ENCODE measurements at places on chromosomes 16 and 17.
A peak's percentile ranks its signal among the peaks of the same experiment; 100 is the strongest.

GRCh38 chr16:31050280-31051030 lies 17.1 kb downstream of the STX4 start:
- no peak for DNase-seq

DNA sequence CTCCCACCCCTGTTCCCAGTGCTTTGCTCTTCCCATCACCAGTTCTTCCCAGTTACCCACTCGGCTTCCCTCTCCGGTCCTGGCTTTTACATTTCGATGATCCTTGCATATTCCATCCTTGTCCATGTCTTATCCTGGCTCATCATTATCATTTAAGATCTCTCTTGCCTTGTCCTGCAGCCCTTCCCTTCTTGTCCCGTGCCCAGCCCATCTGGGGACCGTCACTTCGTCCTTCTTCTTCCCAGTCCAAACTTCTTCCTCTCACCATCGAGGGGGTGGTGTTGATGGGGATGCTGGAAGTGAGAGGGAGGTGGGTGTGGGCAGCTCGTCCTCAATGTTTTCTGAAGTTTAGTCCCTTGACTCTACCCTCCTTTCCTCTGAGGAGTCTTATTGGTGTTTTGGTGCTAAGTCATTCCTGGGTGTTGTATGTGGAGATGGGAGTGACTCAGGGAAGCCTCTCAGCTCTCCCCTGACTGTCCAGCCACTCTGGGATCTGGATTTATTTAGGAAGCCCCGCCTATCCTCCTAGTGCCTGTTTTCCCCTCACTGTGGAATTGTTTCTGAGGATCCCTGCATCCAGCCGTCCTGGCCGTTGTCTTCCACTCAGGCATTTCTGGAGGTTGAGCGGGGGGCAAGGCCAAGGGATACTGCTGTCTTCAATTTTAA lies 975 bp downstream of the SNX29 start:
- peak; percentile 46 for DNase-seq

DNA sequence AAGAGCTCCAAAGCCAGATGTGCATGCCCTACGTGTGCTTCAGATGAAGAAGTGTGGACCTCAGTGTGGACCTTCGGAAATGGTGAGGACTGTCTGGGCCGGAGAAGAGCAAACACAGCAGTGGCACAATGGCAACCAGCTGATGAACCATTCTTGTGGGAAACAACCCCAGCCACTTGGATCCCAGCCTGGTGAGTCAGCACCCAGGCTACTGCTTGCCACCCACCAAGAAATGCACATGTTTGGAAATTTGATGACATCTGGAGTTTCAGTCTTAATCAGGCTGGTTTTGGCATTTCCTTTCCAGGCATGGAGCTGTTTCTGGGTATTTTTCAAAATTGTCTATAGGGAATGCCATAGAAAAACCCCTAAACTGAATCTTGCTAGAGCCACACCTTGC lies 42.7 kb downstream of the DYNLRB2 start:
- no peak for DNase-seq

DNA sequence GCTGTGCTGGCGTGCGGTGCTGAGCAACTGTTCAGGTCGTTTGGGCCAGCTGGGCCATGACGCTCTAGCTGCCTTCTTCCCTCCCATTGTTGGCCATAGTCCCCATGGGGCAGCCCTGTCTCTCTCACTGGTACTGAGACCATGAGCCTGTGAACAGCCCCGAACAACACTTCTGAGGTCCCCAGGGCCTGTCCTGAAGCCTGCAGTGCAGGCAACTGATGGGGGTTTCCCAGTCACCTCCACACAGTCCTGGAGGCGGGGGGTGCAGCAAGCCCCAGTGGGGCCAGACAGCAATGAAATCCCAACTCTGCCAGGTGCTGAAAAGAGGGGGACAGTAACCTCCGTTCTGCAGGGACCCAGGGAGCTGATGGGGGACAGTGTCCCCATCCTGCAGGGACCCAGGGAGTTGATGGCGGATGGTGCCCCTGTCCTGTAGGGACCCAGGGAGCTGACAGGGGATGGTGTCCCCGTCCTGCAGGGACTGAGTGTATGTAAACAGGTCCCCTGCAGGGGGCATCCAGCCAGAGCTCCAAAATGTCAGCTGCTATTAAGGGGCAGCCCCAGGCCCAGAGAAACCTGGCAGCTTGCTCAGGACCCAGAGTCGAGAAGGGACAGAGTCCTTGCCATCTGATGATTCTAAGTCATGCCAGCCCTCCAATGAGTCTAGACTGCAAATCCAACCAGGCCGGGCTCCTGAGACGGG lies 30.4 kb downstream of the ENGASE start:
- no peak for DNase-seq

DNA sequence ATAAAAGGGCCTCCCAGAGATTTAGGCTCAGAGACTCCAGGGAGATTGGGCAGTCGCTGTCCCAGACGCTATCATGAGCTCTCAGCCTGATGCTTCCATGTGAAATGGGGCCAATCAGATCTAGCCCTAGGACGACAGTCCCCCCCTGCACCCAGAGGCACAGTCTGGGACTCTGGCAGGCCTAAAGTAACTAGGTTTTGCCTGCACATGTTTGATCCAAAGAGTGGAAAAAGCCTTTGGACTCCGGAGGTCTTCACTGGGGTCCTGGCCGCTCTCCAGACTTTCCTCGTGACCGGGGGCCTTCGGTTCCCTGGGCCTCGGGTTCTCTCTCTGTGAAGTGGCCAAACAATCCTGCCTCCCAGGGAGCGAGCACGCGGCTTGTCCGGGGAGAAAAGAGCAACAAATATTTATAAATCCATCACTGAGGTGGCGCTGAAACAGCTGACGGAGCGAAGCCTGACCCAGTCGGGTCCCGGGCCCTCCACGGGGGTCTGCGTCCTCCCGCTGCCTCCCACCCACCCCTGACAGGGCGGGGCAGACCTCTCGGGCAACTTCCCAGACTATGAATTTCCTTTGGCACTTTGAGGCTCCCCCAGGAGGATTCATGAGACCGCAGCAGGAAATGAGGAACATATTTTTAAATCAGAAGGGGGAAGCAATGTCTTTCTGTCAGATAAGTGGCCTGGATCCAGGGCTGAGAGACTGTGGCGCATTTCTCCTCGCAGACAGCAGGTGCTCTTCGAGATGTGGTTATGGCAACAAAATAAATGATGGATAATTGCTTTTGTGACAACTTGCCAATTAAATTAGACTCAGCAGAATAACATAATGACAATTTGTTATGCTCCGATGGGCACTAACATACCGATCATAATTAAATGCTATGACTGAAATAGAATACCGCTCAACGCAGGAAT lies 38.9 kb downstream of the MRPS23 start:
- peak; percentile 49 for DNase-seq

- no peak for DNase-seq
These were observed 1.6 kb downstream of the HIC1 start for GRCh38 chr17:2056206-2057174.

DNA sequence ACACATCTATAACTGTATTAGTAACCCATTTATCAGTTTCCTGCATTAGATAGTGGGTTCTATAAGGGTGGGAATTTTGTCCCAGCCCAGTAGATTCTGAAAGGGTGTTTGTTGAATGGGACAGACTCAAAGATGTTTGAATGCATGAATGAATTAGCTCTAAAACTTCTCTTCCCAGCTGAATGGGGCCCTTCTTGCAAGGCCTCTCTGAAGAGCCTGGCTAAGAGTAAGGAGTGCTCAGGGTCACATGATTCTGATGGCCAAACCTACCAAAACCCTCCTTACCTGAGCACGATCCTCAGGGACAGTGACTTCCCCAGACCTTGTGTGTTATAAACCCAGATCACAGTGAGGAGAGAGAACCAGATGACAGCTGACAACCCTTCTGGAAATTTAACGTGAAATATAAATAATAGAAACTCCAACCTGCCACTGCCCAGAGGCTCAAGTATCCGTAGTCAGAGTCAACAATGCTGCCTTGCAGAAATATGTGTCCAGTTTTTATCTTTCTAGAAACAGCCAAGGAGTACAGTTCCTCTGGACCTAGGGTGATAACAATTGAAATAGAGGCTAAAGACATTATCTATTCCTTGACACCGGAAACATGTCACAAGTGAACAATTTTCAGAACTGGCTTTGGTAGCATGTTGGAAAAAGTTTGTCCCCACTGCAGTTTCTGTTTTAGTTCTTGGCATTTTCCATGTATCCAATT lies 268.9 kb upstream of the MAF start:
- DNase-seq = no peak

- no peak for DNase-seq
These were observed 5.3 kb downstream of the NTHL1 start for GRCh38 chr16:2042171-2042985.

- DNase-seq = peak; percentile 39
These were observed 106.8 kb downstream of the METRNL start for GRCh38 chr17:83186226-83186625.

- no peak for DNase-seq
These were observed 46.5 kb upstream of the GSE1 start for GRCh38 chr16:85566561-85567100.

DNA sequence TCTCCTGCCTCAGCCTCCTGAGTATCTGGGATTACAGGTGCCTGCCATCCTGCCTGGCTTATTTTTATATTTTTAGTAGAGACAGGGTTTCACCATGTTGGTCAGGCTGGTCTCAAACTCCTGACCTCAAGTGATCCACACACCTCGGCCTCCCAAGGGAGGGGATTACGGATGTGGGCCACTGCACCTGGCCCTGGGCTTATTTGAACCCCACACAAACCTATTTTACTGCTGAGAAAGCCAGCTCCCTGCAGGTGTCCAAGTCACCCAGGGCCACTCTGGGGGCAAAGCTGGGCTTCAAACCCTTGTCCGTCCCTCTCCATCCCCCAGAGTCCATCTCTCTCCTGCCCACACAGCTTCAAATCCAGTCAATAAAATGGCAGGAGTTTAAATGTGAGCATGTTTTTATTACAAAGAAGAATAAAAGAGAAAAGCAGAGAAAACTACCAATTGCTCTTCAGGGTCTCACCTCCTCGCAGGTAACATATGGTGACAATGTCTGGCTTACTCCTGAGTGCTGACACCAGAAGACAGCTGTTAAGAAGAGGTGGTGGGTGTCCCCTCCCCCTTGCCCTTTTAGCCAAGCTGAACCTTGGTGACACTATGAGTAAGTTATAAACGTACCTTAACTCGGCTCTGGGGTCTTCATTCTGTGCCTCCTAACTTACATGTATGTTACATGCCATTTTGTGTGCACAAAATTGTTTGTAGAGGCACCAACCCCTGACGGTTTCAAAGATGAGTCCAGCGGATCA lies 45.4 kb downstream of the LAT start:
- DNase-seq = no peak

DNA sequence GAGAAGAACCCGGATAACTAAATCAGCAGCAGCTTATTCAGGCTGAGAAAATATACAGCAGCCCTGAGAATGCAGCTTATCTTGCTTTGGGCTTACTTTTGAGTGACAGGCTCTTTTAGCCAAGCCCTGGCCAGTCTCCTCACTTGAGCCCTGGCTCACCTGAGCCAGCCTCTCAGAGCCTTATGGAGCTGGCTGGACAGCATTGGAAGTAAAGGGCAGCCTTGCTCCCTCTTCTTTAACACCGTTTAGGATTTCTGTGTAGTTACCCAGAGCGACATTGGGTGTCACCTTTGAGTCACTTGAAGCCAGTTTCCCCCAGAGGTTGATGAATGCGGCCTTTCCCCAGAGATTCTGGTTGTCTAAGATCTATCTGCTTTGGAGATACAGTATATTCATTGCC lies 7.7 kb upstream of the NPIPB2 start:
- DNase-seq = peak; percentile 14

- no peak for DNase-seq
These were observed 28.5 kb downstream of the TTYH2 start for GRCh38 chr17:74241847-74242246.

DNA sequence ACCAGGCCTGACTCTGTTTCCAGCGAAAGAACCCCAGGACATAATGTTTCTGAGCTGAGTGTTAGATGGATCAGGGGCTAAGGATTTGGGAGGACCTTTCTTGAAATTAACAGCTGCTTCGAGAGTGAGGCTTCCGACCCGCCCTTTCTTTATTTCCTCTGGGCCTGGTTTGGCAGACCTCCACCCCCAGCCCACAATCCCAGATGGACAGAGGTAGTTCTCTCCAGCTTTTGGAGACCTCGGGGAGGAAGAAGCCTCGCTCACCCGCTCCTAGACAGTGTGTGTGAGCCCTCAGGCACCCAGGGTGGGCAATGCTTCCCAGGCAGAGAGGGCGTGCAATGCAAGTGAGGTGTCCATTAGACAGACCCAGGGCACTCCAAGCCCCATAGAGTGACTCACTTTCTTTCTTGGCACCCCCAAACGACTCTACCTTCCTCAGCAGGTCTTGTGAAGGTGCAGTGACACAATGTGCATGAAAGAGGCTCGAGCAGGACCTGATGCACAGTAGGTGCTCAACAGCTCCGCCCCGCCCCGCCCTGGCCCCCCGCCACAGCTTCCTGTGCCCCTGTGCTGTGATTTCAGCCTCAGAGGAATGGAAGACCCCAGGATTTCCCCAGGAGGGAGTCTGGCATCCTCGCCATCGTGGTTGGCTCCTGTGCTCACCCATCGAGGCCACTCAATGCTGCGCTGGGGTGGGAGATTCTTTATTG lies 50.7 kb upstream of the TOB1 start:
- no peak for DNase-seq

- no peak for DNase-seq
These were observed 23.2 kb downstream of the KRT23 start for GRCh38 chr17:40914075-40914855.

GRCh38 chr16:28292731-28293600 lies 641 bp downstream of the SBK1 start:
- no peak for DNase-seq

GRCh38 chr17:76700617-76701470 lies 9.9 kb downstream of the MXRA7 start:
- DNase-seq = peak; percentile 77

DNA sequence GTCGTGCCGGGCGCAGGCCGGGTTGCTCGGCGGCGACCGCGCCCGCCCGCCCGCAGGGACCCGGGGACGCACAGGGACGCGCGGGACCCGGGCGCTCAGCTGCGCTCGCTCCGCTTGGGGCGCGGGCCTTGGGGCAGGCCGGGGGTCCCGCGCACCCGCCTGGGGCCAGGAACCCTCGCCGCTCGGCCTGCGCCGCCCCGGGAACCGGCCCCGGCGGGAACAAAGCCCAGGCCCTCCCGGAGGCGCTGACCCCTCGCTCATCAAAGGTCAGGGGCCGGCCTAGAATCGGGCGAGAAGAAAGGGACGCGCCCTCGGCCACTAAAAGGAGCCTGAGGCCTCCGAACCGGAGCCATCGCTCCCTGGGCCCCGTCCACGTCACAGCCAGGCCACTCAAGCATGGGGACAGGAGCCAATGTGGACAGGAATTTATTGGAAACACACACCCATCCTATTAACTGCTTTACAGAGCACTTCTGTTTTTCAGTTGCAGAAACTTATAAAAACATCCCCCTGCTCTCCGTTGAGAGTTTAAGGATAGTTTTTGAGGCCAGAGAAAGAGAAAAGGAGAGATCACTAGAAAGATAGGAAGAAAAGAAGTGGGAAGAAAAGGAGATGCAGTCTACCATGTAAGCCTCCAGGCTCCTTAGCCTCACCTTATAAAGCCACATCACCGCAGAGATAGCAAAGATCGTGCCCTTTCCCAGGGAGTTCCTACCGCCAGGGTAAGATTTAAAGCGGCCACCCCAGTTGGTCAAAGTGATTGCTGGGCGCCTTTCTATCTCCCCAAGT lies 558 bp upstream of the ZFHX3 start:
- DNase-seq = peak; percentile 72

GRCh38 chr17:7634384-7634783 lies 4.4 kb downstream of the SHBG start:
- DNase-seq = peak; percentile 79
